Kasumi-1 (cell line): ENCODE measurements at places on chromosomes 4 and X.
A peak's percentile ranks its signal among the peaks of the same experiment; 100 is the strongest.

GRCh38 chr4:31617667-31618066, 897.5 kb downstream of the PCDH7 start:
- DNase-seq: no peak

- no peak for DNase-seq
These were observed 166.8 kb downstream of the BTC start for GRCh38 chr4:74627504-74627903.

- DNase-seq: no peak
These were observed 1010.4 kb downstream of the ADGRL3 start for GRCh38 chr4:62210486-62210885.

DNA sequence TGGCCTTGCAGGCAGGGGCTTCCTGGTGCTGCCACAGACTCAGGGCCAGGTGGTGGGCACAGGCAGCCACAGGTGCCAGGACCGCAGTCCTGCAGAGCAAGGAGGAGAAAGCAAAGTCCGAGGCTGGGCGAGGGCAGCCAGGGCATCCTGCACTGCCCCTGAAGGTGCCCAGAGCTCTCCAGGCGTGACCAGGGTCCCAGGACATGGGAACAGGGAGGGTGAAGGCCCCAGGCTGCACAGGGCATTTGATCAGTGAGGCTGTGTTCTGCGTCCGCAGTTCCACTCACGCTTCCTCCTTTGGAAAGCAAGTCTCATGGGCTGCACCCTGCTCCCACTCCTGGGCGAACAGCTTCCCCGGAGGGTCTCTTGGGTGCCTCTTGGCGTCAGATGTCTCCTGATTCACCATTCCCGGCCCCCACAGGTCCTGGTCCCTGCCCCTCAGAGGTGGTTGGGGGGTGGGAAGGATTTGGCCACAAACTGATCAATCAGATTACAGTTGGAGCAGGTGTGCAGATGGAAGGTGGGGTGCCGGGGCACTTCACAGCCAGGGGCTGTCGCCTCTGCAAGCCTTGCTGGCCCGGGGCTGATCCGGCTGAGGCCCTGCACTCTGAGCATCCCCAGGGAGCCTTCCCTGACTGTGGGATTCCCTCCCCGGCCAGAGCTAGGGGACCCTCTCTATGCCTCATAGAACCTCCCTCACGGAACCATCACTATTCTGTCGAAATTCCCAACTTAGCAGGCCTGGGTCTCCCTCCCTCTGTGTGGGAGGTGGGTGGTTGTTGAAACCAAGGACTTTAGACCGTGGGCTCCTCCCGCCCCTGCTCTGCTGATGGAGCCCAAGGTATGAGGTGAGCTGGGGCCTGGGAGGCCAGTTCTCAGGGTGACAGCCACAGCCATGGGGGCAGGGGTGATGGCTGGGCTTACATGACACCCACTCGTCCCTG, 3.3 kb downstream of the SH3TC1 start:
- no peak for DNase-seq

DNA sequence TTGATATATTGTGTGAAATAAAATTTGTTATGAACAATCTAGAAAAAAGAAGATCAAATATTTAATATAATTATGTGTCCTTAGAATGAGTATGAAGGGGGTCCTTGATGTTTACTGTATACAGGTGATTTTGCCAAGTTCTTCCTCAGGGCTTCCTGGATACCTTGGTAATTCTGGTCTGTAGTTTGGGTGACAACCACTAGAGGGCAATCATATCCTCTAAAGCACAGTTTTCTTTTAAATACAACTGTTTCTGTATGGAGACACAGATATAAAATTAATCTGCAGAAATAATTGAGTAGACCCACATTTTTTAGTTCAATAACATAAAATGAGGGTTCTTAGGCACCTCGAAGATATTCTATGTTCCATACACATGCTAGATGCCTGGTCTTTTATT, 157.7 kb downstream of the SPANXN1 start:
- DNase-seq: peak; percentile 26

DNA sequence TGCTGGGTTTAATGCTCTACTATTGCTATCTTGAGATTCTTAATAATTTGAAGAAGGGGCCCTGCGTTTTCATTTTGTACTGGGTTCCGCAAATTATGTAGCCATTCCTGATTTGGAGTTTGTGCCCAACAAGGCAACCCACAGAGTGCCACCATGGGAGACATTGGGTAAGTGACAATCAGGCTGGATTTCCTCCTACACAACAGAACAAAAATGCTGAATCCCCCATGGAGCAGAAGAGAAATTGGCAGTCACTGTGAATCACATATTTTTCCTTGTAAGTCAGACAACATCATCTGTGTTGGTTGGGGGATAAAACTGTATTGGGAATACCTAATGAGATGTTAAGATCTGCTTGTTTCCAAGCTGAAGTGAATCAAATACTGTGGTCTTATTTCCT, 80.9 kb downstream of the CNGA2 start:
- DNase-seq: no peak

DNA sequence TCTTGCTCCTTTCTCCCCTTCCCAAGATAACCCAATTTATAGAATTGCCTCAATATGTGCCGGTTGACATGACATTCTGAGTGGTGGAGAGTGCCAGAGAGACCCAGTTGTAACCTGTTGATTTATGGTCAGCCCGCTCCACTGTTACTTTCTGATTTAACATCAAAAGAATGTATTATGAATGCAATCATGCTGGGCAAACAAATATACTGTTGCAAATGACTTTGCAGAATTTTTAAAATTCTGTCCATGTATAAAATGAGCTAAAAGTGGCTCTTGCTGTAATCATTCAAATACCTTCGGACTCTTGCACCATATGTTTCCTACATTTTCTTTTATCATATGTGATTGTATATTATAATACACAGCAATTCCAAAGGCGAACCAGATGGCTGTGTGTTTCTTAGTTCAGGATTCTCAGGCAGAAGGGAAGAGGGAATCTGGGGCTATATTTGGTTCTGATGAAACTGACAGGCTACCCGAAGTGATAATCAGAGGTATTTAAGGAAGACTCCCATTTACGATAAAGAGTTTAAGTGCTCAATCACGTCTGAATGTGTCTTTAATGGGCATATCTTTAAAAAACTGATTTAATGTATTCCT, 131.7 kb downstream of the CLCN4 start:
- DNase-seq: no peak

DNA sequence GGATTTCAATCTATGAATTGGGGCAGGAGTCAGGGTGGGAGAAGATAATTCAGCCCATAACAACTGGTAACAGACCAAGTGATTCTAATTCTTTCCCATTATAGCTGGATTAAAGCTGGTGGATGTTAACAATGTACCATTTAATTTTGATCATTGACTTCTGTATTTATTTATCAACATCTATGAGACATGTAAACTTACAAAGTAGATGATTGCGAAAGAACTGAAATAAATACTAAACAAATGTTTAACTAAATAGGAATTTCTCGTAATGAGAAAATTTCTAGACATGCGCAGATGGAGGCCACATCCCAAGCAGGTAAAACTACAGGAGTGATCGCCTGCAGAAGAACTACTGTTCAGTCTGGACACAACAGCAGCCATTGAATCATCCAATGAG, 107.1 kb downstream of the NR3C2 start:
- no peak for DNase-seq

- no peak for DNase-seq
These were observed 129.6 kb downstream of the ANK2 start for GRCh38 chr4:113179091-113179490.

DNA sequence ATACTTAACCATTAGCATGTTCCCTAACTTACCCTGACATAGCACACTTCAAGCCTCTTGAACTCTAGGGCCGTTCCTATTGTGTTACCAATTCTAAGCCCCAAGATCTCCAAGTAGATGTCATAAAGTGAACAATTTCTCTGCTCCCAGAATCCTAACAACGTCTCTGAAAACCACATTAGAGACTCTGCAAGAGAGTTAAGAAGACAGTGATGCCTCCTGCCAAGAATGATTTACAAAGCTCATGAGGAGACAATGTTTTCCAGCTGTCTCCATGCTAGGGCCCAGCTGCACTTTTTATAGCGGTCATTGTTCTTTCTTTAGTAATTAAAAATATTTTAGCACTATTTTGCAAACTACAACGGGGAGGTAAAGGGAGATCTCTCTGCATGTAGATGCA, 358.4 kb downstream of the PPP3CA start:
- no peak for DNase-seq

GRCh38 chr4:155887847-155888570, 15.5 kb upstream of the TDO2 start:
- DNase-seq: no peak

DNA sequence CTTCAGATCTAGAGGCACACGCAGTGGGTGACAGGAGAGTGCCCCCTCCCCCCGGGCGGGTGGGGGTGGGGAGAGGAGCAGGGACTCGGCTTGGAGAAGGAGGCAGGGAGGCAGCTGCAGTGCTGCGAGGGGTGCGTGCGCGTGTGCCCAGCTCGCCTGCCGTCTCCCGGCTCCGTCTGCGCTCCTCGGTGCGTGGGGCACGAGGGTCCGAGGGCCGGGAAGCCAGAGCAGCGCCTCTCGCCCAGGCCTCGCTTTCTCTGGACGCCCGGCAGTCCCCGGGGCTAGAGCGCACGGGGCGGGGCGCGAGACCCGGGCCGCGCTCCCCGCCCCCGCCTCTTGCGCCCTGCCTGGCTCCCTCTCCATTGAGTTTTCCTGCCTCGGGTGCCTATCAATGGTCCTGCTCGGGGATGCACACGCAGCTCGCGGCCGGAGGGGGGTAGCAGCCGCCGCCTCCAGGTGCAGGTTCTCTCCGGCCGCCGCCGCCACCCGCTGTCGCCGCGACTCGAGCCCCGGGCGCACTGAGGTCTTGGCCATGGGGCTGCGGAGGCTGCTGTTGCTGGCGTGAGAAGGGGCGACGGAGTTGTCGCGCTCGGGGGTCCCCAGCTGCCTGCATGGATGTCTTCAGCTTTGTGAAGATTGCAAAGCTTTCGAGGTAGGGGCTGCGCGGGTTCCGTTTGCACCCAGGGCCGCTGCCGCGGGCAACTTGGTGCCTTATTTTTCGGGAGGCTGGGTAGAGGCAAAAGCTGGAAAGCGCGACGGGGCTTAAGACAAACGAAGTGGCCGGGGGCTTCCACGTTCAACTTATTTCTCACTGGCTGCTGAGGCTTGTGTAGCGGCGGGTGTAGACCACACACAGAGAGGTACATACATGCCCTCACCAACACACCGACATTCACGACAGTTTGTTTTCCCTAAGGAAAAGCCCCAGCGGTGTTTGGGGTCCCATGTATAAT, at the start of gene FRMPD4:
FRMPD4 (plus strand) TSS at position 113 of the 953 bp plus-strand sequence; CDS start at position 612, 499 bp downstream.
- no peak for DNase-seq

DNA sequence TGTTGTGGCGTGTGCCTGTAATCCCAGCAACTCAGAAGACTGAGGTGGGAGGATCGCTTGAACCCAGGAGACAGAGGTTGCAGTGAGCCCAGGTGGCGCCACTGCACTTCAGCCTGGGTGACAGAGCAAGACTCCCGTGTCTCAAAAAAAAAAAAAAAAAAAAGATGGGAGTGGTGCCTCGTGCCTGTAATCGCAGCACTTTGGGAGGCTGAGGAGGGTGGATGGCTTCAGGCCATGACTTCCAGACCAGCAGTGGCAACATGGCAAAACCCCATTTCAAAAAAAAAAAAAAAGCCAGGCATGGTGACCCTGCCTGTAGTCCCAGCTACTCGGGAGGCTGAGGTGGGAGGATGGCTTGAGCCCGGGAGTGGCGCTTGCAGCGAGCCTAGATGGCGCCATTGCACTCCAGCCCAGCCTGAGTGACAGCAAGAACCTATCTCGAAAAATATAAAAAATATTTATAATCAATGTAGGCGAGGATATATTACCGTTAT, 27.0 kb downstream of the EIF2S3 start:
- DNase-seq: peak; percentile 37

- no peak for DNase-seq
These were observed 1106.4 kb upstream of the INTU start for GRCh38 chr4:126526335-126526734.

- DNase-seq: no peak
These were observed 29.3 kb upstream of the ABCG2 start for GRCh38 chr4:88187766-88188165.

DNA sequence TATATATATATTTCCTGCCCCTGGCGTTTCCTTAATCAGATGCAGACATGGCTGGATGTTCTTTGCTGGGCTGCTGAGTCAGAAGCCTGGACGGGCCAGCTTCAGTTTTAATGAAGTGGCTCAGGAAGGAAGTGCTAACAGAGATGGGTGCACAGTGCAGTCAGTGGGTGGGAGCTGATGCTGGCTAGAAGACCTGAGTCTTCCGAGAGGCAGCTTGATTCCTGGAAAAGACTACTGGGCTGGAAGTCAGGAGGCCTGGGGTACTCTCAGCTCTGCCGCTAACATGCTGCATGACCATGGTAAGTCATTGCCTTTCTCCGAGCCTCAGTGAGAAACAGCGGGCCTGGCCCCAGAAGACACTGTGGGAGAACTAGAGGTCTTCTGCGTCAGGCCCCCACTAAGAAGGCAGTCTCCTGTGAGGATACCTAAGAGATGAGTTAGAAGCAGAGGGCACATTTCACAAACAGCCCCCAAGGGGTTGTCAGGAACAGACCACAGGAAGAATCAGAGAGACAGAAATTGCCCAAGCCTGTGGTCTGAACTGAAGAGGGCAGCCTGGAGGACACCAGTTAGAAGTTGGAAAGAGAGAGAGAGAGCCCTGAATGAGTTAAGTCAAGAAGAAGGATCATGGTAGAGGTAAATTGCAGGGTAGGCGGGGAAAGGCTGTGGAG, 8.3 kb upstream of the CD40LG start:
- DNase-seq: peak; percentile 36

GRCh38 chr4:74547042-74547441, 102.1 kb downstream of the AREG start:
- DNase-seq: no peak

DNA sequence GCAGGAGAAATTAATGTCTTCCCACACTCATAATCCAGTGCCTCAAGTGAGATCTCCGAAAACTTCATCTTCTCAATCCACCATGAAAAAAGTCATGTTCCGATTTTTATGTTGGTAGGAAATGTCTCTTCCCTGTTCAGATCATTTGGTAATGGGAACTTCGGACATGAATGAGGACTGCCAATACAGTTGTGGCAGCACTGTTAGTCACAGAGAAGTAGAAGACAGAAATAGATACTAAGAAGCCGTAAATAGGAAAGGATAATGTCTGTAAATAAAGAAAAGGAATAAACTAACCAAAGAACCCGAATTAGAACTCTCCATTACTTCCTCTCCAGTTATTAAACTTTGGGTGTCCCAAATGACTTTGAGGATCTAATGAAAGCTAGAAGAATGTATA, 69.6 kb downstream of the DDX60L start:
- no peak for DNase-seq

DNA sequence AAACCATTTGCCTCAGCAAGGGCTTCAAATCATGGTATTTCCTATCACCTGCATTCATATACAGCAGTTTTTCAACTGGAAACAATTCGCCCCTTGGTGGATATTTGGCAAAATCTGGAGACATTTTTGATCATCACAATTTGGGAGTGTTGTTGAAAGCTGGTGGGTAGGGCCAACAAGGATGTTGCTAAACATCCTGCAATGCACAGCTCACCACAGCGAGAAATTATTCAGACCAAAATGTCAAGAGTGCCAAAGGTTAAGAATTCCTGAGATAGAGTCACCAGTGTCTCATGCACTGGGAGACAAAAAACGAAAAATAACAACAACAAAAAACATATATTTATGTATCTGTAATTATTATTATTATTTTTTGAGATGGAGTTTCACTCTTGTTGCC, 435.2 kb upstream of the CTSO start:
- DNase-seq: no peak
